ENCODE measurements at places on chromosomes 11 and 22.
A peak's percentile ranks its signal among the peaks of the same experiment; 100 is the strongest.

- H3K4me1 ChIP-seq: peaks cover 5% of the 10 kb centered on the region
- H3K27ac ChIP-seq: no peak overlapping the region
- no peak for DNase-seq
- peaks cover 4% of the 10 kb centered on the region for H3K27me3 ChIP-seq
Observed at GRCh38 chr11:119081682-119082260, 2.9 kb upstream of the HMBS start.

- peaks cover 29% of the 10 kb centered on the region for H3K4me1 ChIP-seq
- H3K36me3 ChIP-seq: peaks cover 4% of the 10 kb centered on the region
- peak; percentile 72 for DNase-seq
- no peak overlapping the region for H3K27ac ChIP-seq
Observed at GRCh38 chr22:38097557-38098409, 12.7 kb downstream of the BAIAP2L2 start.

- no peaks in the 10 kb centered on the region for H3K36me3 ChIP-seq
- no peak overlapping the region for H3K4me3 ChIP-seq
- no peak for DNase-seq
- peaks cover 4% of the 10 kb centered on the region for H3K27me3 ChIP-seq
- H3K4me1 ChIP-seq: peaks cover 30% of the 10 kb centered on the region
- no peak overlapping the region for H3K27ac ChIP-seq
Observed at GRCh38 chr11:115929618-115930129, 425.5 kb upstream of the CADM1 start.

DNA sequence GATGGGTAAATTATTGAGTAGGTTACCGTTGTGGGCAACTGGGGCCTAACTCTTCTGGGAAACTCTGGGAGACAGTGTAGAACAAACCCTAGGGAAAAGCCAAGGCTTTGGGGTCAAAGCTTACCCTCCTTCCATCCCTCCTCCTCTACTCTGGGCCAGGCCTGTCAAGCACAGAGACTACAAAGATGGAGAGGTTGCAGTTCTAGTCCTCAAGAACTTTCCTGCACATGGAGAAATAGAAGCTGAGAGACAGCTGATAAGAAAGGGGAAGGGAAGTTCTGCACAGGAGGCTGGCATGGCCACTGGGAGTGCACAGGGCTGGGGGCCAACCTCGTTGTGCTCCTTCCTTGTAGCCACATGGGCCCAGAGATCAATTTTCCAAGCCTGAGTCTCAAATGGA lies 67.2 kb upstream of the ALX4 start:
- peaks cover 5% of the 10 kb centered on the region for H3K4me1 ChIP-seq
- H3K27ac ChIP-seq: no peak overlapping the region
- H3K27me3 ChIP-seq: peaks cover 4% of the 10 kb centered on the region
- no peak for DNase-seq

- no peak for DNase-seq
- no peaks in the 10 kb centered on the region for H3K27me3 ChIP-seq
- peaks cover 3% of the 10 kb centered on the region for H3K4me1 ChIP-seq
- peak overlapping the region; percentile 41 for H3K27ac ChIP-seq
Observed at GRCh38 chr11:46099963-46100316, 21.3 kb downstream of the PHF21A start.

- peaks cover 25% of the 10 kb centered on the region for H3K36me3 ChIP-seq
- DNase-seq: no peak
- no peak overlapping the region for H3K4me3 ChIP-seq
- no peaks in the 10 kb centered on the region for H3K27me3 ChIP-seq
- peaks cover 8% of the 10 kb centered on the region for H3K4me1 ChIP-seq
Observed at GRCh38 chr22:29638678-29639077, 35.2 kb downstream of the NF2 start.

DNA sequence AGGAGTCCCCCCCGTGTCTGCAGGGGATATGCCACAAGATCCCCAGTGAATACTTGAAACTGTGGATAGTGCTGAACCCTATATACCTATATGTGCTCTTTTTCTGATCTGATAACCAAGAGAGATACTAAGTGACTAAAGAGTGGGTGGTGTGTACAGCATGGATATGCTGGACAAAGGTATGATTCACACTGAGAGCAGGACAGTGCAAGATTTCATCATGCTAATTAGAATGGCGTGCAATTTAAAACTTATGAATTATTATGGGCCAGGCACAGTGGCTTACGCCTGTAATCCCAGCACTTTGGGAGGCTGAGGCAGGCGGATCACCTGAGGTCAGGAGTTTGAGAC lies 90.2 kb upstream of the ALKBH3 start:
- no peak overlapping the region for H3K4me3 ChIP-seq
- H3K27ac ChIP-seq: no peak overlapping the region
- H3K27me3 ChIP-seq: peaks cover 2% of the 10 kb centered on the region
- DNase-seq: no peak
- peaks cover 12% of the 10 kb centered on the region for H3K36me3 ChIP-seq

GRCh38 chr22:47460861-47461260 lies 698.4 kb downstream of the TBC1D22A start:
- no peak overlapping the region for H3K4me3 ChIP-seq
- H3K36me3 ChIP-seq: peaks cover 12% of the 10 kb centered on the region
- peaks cover 9% of the 10 kb centered on the region for H3K27me3 ChIP-seq
- H3K27ac ChIP-seq: no peak overlapping the region
- DNase-seq: no peak

DNA sequence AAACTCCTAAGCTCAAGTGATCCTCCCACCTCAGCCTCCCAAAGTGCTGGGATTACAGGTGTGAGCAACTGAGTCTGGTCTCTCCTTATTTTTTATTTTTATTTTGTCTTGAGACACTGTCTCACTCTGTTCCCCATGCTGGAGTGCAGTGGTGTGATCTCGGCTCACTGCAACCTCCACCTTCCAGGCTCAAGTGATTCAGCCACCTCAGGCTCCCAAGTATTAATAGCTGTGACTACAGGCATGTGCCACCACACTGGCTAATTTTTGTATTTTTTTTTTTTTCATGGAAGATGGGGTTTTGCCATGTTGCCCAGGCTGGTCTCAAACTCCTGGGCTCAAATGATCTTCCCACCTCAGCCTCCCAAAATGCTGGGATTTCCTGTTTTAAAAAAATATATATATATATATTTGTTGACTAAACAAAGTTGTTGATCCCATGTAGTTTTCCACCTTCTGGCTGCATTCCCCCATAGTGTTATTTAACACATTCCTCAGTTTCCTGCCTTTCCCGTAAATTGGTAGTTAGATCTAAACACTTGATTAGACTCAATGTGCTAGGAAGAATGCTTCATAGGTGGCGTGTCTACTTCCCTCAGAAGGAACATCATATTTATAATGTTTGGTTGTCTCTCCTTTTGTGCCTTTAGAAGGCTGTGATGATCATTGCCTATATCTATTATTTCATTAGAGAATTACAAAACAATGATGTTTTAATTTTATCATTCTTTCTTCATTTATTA lies 38.8 kb downstream of the LRRC32 start:
- no peak for DNase-seq
- peaks cover 20% of the 10 kb centered on the region for H3K4me1 ChIP-seq

GRCh38 chr22:35306350-35306967 lies 6.8 kb downstream of the TOM1 start:
- no peak for DNase-seq
- no peaks in the 10 kb centered on the region for H3K36me3 ChIP-seq
- peaks cover 22% of the 10 kb centered on the region for H3K4me1 ChIP-seq
- peaks cover 4% of the 10 kb centered on the region for H3K27me3 ChIP-seq
- no peak overlapping the region for H3K4me3 ChIP-seq

Data from endothelial cell (in vitro differentiated cells).